ENCODE measurements at places on chromosomes 12 and 14. TPM values are rescaled to one million over a fixed set of nuclear protein-coding genes. Genes with fewer than 3 reads are reported as not detected.

GRCh38 chr12:119781804-119782203 lies 95.3 kb downstream of the CIT start:
- no peak overlapping the region for H3K4me3 ChIP-seq
- no peak for DNase-seq
- no peak overlapping the region for H3K27ac ChIP-seq

DNA sequence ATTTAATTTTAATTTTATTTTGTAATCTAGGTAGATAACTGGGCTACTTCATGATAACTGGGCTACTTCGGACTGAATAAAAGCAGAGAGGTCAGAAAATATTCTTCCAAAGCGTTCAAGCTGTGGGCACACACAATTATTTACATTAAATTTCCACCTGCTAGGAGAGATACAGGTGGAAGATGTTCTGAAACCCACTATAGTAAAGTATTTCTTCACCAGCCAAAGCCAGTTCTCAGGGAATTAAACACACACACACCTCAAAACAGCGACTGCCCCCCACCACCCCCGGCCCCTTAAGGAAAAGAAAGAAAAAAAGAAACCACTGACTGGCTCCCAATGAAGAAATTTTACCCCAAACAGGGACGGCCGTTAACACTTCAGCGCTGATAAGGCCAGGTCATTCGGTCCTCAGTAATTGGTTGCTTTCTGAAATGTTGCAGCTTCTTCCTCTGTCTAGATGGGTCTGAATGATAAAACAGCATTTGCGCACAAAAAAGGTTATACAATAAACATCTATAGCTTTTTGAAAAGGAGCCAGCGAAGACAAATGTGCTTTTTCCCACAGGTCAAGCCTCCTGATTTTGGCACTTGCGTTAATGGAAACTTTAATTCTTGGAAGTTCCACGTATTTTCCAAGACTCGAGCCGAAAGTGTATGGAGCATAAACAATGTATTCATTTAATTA lies 771 bp upstream of the KCNJ8 start:
- H3K4me1 ChIP-seq, result peaks cover 5% of the 10 kb centered on the region
- no peak for DNase-seq
- no peaks in the 10 kb centered on the region for H3K27me3 ChIP-seq
- H3K36me3 ChIP-seq, result no peaks in the 10 kb centered on the region
- peak overlapping the region; percentile 27 for H3K4me3 ChIP-seq

- no peak for DNase-seq
- no peaks in the 10 kb centered on the region for H3K27me3 ChIP-seq
- H3K27ac ChIP-seq, result peak overlapping the region; percentile 62
- peaks cover 30% of the 10 kb centered on the region for H3K4me1 ChIP-seq
Observed at GRCh38 chr12:28088566-28089272, 101.5 kb upstream of the CCDC91 start.

- no peak overlapping the region for H3K27ac ChIP-seq
- H3K4me1 ChIP-seq, result no peaks in the 10 kb centered on the region
- DNase-seq, result no peak
- H3K36me3 ChIP-seq, result no peaks in the 10 kb centered on the region
- H3K27me3 ChIP-seq, result no peaks in the 10 kb centered on the region
- no peak overlapping the region for H3K4me3 ChIP-seq
Observed at GRCh38 chr14:32728976-32729375, 209.7 kb upstream of the NPAS3 start.

- H3K4me1 ChIP-seq, result peaks cover 4% of the 10 kb centered on the region
- H3K27ac ChIP-seq, result no peak overlapping the region
- H3K36me3 ChIP-seq, result no peaks in the 10 kb centered on the region
- H3K27me3 ChIP-seq, result no peaks in the 10 kb centered on the region
Observed at GRCh38 chr12:75389061-75389460, 1.8 kb upstream of the GLIPR1L2 start.

GRCh38 chr14:68479247-68479646 lies 313.6 kb downstream of the ZFP36L1 start:
- peaks cover 55% of the 10 kb centered on the region for H3K4me1 ChIP-seq
- peaks cover 3% of the 10 kb centered on the region for H3K27me3 ChIP-seq
- H3K36me3 ChIP-seq, result no peaks in the 10 kb centered on the region
- H3K27ac ChIP-seq, result peak overlapping the region; percentile 82
- DNase-seq, result no peak

DNA sequence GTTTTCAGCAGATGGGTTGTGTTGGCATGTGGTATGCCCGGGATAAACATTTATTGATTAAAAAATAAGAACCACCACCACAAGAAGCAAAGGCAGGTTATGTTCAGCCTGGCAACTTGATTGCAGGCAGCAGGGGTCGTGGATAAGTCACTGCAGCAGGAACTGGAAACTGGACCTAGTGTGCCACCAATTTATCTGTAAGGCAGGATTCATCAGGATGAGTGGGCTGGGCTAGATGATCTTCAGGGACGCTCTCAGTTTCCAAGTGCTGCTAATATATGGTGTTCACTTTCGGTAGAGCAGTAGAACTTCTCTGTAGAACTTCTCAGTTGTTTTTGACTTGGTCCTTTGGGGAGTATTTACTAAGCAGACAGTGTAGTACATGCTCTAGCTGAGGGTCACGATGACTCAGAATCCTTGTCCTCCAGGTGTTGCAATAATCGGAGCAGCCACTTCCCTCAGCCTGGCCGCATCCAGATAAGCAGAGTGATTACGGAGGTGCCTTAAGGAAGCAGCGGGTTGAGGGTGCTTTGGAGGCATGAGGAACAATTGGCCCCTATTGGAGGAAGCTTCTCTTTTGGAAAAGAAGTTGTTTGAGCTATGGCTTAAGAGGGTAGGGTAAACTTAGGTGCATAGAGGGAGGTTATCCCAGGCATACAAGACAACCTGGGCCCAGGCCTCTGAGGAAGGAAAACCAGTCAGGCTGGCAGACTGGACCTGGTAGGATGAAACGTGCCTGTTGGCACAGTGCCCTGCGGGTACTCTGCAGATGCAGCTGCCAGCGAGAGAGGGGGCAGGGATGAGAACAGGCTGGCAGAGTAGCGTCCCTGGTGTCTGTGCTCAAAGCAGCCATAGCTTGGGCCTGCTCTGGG lies 104.0 kb downstream of the GPR135 start:
- DNase-seq, result no peak
- no peak overlapping the region for H3K4me3 ChIP-seq
- H3K36me3 ChIP-seq, result peaks cover 45% of the 10 kb centered on the region
- peaks cover 9% of the 10 kb centered on the region for H3K27me3 ChIP-seq
- peaks cover 14% of the 10 kb centered on the region for H3K4me1 ChIP-seq

- peaks cover 15% of the 10 kb centered on the region for H3K4me1 ChIP-seq
- DNase-seq, result no peak
- H3K4me3 ChIP-seq, result no peak overlapping the region
Observed at GRCh38 chr14:92259613-92260357, 63.2 kb upstream of the SLC24A4 start.

- no peak for DNase-seq
- peaks cover 19% of the 10 kb centered on the region for H3K4me1 ChIP-seq
- peaks cover 26% of the 10 kb centered on the region for H3K27me3 ChIP-seq
- H3K4me3 ChIP-seq, result peak overlapping the region; percentile 93
- no peak overlapping the region for H3K27ac ChIP-seq
- H3K36me3 ChIP-seq, result peaks cover 9% of the 10 kb centered on the region
Observed at GRCh38 chr12:116879509-116880212, 1.6 kb downstream of the HRK start.

DNA sequence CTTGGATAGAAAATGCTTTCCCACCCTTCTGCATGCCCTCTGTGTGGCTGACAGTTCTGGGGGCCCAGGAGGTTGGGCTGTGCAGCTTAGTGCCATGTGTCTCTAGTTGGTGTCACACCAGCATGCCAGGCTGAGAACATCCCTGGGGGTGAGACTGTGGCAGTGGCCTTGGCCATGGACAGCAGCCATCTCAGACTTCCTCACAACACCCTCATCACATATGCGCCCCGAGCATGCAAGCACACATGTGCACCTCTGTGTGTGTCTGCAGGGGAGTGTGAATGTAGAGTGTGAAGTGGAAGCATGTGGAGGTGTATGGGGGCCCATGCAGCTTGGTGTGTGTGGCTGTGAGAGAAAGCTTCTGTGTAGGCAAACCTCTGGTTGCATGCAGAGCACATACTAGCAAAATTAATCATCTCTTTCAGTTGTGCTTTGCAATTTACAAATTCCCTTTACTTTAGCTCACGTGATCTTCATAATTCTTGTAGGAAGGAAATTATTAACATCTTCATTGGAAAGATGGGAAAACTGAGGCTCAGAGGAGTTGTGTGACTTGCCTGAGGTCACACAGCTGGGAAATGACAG lies 8.4 kb downstream of the ASIC1 start:
- no peak overlapping the region for H3K27ac ChIP-seq
- H3K36me3 ChIP-seq, result no peaks in the 10 kb centered on the region
- peaks cover 5% of the 10 kb centered on the region for H3K27me3 ChIP-seq
- DNase-seq, result no peak
- no peak overlapping the region for H3K4me3 ChIP-seq
- H3K4me1 ChIP-seq, result peaks cover 14% of the 10 kb centered on the region

DNA sequence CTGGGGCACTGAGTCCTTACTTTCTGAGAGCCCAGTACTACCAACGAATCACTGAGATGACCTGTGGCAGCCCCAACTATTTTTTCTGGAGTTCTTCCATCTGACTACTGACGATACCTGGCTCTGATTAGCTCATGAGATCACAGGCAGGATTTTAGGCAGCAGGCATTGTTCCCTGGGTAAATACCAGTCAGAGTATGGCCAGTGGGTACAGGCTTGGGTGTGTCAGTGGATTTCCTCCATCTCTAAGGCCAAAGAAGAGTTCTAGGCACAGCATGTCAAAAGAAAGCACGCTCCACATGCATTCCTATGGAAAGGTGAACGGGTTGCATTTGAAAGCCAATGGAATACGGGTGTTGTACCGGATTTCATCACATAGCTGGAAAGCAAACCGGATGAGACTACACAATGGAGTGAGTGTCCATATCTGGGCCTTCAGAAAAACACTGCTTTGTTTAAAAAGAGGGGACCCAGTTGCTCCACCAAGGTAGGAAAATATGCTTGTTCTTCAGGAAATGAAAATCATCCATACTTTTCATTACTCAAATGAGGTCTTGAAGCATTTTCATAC lies 55.0 kb downstream of the PAX9 start:
- no peak for DNase-seq
- H3K27me3 ChIP-seq, result no peaks in the 10 kb centered on the region
- H3K27ac ChIP-seq, result no peak overlapping the region
- H3K36me3 ChIP-seq, result no peaks in the 10 kb centered on the region
- peaks cover 2% of the 10 kb centered on the region for H3K4me1 ChIP-seq

- DNase-seq, result no peak
- H3K27ac ChIP-seq, result no peak overlapping the region
- peaks cover 40% of the 10 kb centered on the region for H3K36me3 ChIP-seq
Observed at GRCh38 chr12:56425193-56425592, 24.0 kb downstream of the TIMELESS start.

DNA sequence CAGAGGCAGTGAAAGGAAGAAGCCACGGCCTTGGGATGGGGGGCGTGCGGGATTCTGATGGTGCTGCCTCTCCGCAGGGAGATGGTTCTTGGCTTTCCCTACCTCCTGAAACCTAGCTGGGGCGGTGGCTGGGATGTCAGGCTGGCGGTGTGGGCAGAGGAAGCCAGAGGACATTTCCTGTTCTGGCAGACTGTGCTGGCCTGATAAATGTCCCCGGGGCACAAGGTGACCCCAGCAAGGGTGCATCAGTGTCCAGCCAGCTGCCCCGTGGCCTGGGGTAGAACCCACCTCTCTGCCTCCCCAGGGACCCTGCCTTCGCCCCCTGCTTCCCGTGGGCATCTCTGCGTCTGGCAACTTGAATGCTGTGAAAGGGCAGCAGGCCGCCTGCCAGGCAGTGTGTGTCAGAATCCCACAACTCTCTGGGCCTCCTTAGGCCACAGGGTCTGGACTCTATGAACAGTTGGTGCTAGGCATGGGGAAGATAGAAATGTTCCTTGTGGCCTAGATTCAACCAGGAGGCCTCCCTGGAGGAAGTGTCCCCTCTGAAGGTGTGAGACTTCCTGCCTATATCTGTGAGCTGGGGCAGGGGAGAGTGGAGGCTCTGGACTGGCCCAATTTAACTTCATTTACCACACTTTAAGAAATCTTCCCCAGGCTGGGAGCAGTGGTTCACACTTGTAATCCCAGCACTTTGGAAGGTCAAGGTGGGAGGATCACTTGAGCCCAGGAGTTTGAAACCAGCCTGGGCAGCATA lies 4.9 kb downstream of the SH2B3 start:
- H3K4me3 ChIP-seq, result no peak overlapping the region
- peak overlapping the region; percentile 90 for H3K27ac ChIP-seq
- peaks cover 53% of the 10 kb centered on the region for H3K4me1 ChIP-seq

DNA sequence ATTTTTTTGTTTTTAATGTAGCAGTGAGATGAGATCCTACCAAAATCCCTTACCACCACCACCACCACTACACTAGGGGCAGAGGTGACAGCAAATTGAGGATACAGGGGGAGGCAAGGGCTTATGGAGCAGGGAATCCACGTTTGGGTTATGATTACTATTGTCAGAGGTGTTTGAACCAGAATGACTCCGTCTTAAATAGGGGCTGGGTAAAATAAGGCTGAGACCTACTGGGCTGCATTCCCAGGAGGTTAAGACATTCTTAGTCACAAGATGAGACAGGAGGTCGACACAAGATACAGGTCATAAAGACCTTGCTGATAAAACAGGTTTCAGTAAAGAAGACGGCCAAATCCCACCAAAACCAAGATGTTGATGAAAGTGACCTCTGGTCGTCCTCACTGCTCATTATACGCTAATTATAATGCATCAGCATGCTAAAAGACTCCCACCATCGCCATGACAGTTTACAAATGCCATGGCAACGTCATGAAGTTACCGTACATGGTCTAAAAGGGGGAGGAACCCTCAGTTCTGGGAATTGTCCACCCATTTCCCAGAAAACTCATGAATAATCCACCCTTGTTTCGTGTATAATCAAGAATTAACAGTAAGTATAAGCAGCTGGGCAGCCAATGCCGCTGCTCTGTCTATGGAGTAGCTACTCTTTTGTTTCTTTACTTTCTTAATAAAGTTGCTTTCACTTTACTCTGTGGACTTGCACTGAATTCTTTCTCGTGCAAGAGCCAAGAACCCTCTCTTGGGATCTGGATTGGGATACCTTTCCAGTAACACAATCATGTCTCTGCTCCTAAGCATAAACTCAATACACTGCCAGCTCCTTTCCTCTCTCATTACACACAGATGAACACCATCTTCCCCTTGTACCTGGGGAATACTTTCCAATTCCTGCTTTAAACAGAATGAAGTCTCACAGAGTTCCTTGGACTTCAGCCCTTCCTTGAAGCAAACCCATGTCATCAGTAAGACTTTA lies 16.7 kb upstream of the CRY1 start:
- no peak overlapping the region for H3K4me3 ChIP-seq
- no peaks in the 10 kb centered on the region for H3K36me3 ChIP-seq
- H3K27me3 ChIP-seq, result peaks cover 3% of the 10 kb centered on the region

GRCh38 chr14:72699852-72700257 lies 194.0 kb downstream of the DPF3 start:
- no peak overlapping the region for H3K4me3 ChIP-seq
- H3K4me1 ChIP-seq, result peaks cover 4% of the 10 kb centered on the region
- no peaks in the 10 kb centered on the region for H3K36me3 ChIP-seq
- no peak overlapping the region for H3K27ac ChIP-seq

The GALNT4 gene
- 5.7 TPM for total RNA-seq

The P2RX2 gene
- total RNA-seq, result not detected

The KRT83 gene
- total RNA-seq, result not detected

The LALBA gene
- total RNA-seq, result not detected

The MGAT4C gene
- 1.1 TPM for total RNA-seq

Measured in endothelial cell (in vitro differentiated cells).